A549 treated with DMSO at 1 μM for 4 hours (cell line): ENCODE measurements at places on chromosomes 1 and 21. TPM values are rescaled to one million over a fixed set of nuclear protein-coding genes. Genes with fewer than 3 reads are reported as not detected.

The B3GALT5 gene
- 0.27 to 0.39 TPM (median 0.34 TPM) in 5 replicates for total RNA-seq

The AIRE gene
- total RNA-seq, result not detected in 5 replicates

The FCER1G gene
- total RNA-seq, result 0.33 TPM in 1 of 5 replicates, not detected in the others

The SLFNL1 gene
- total RNA-seq, result 0.03 to 0.07 TPM (median 0.06 TPM) in 3 of 5 replicates, not detected in the others

The SLAMF6 gene
- total RNA-seq, result not detected in 5 replicates

The TTLL10 gene
- not detected in 5 replicates for total RNA-seq

The OLIG2 gene
- not detected in 5 replicates for total RNA-seq

The ZNF670 gene
- total RNA-seq, result 3.5 to 5.4 TPM (median 3.8 TPM) in 5 replicates

The HUNK gene
- total RNA-seq, result 1.3 to 2.0 TPM (median 1.4 TPM) in 5 replicates

The GJC2 gene
- 0.28 to 0.42 TPM (median 0.39 TPM) in 5 replicates for total RNA-seq

The CYP4Z1 gene
- not detected in 5 replicates for total RNA-seq

The SYPL2 gene
- 0.10 to 0.19 TPM (median 0.15 TPM) in 5 replicates for total RNA-seq

The MASP2 gene
- total RNA-seq, result 0.06 to 0.31 TPM (median 0.09 TPM) in 5 replicates

The CHIA gene
- not detected in 5 replicates for total RNA-seq

The OR2M7 gene
- not detected in 5 replicates for total RNA-seq

The ESPN gene
- total RNA-seq, result 0.37 to 0.79 TPM (median 0.58 TPM) in 4 of 5 replicates, not detected in the other

The DPH2 gene
- total RNA-seq, result 40.4 to 48.2 TPM (median 43.8 TPM) in 5 replicates

The FCAMR gene
- 0.08 TPM in 1 of 5 replicates, not detected in the others for total RNA-seq

The ROR1 gene
- 12.3 to 15.2 TPM (median 13.1 TPM) in 5 replicates for total RNA-seq

The CLEC20A gene
- not detected in 5 replicates for total RNA-seq

The AMY1B gene
- not detected in 5 replicates for total RNA-seq

The ITPKB gene
- total RNA-seq, result 2.4 to 3.3 TPM (median 3.0 TPM) in 5 replicates

The S100B gene
- total RNA-seq, result not detected in 5 replicates

The CFHR1 gene
- 0.10 to 0.39 TPM (median 0.31 TPM) in 4 of 5 replicates, not detected in the other for total RNA-seq

The LRRC8C gene
- 16.2 to 23.7 TPM (median 20.5 TPM) in 5 replicates for total RNA-seq

The KIF14 gene
- total RNA-seq, result 8.9 to 15.1 TPM (median 13.5 TPM) in 5 replicates

The KAZN gene
- 3.6 to 4.5 TPM (median 4.0 TPM) in 5 replicates for total RNA-seq

The LRRC53 gene
- not detected in 5 replicates for total RNA-seq

The KRTAP12-1 gene
- not detected in 5 replicates for total RNA-seq

The EPHB2 gene
- total RNA-seq, result 47.0 to 65.1 TPM (median 55.2 TPM) in 5 replicates

The SPSB1 gene
- total RNA-seq, result 27.5 to 33.4 TPM (median 28.6 TPM) in 5 replicates

The OR2T33 gene
- total RNA-seq, result not detected in 5 replicates

The OR2T35 gene
- total RNA-seq, result not detected in 5 replicates

The IL20 gene
- not detected in 5 replicates for total RNA-seq

The NBL1 gene
- total RNA-seq, result 25.1 to 48.0 TPM (median 37.0 TPM) in 5 replicates

The MPL gene
- 0.26 TPM in 1 of 5 replicates, not detected in the others for total RNA-seq

The CCDC30 gene
- 0.46 to 1.0 TPM (median 0.77 TPM) in 5 replicates for total RNA-seq

The TNFRSF8 gene
- 0.06 to 0.19 TPM (median 0.08 TPM) in 5 replicates for total RNA-seq

The ANKRD34A gene
- 0.17 to 0.69 TPM (median 0.23 TPM) in 5 replicates for total RNA-seq

The NTRK1 gene
- total RNA-seq, result 0.09 to 0.26 TPM (median 0.17 TPM) in 4 of 5 replicates, not detected in the other

The ADAM30 gene
- not detected in 5 replicates for total RNA-seq

The SRGAP2B gene
- total RNA-seq, result 15.1 to 21.7 TPM (median 20.6 TPM) in 5 replicates

The ZSCAN20 gene
- total RNA-seq, result 1.7 to 2.0 TPM (median 1.9 TPM) in 5 replicates

The SEC16B gene
- 0.52 to 0.95 TPM (median 0.77 TPM) in 5 replicates for total RNA-seq

The KRTAP21-3 gene
- not detected in 5 replicates for total RNA-seq

The KLF17 gene
- 0.18 to 0.64 TPM (median 0.31 TPM) in 5 replicates for total RNA-seq

The RAB25 gene
- 0.14 TPM in 1 of 5 replicates, not detected in the others for total RNA-seq

The OVAAL gene
- not detected in 5 replicates for total RNA-seq

The SERPINC1 gene
- 0.07 TPM in 2 of 5 replicates, not detected in the others for total RNA-seq

The CR1L gene
- total RNA-seq, result not detected in 5 replicates

The LCE1C gene
- total RNA-seq, result not detected in 5 replicates

The RXFP4 gene
- total RNA-seq, result not detected in 5 replicates
